Uterus (tissue), 4 donors: ENCODE measurements at places on chromosomes 11 and 22. TPM values are rescaled to one million over a fixed set of nuclear protein-coding genes. Genes with fewer than 3 reads are reported as not detected.

DNA sequence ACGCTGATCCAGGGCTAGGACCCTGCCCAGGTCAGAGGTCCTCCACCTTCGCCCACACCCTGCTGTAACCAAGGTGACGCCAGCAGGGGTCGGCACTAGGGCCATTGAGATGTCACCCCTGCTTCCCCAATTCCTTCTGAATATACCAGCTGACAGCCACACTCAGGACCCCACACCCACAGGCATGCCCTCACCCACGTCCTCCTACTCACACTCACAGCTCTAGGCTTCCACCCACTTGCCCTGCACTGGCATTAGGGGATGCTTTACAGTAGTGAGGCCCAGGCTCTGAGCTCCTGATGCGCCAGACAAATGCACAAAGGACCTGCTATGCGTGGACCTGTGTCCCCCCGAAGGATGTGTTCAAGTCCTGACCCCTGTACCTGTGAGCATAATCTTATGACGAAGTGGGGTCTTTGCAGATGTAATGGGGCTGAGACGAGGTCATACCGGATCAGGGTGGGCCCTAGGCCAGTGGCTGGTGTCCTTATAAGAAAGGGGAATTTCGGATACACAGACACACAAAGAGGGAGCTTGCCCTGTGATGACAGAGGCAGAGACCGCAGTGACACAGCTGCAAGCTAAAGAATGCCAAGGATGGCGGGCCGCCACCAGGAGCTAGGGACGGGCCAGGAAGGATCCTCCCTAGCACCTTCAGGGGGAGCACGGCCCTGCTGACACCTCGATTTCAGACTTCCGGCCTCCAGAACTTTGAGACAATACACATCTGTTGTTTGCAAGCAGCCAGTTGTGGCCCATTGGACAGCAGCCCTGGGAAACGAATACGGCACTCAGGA is 11.2 kb downstream of the WNT11 start:
- no peak for DNase-seq

DNA sequence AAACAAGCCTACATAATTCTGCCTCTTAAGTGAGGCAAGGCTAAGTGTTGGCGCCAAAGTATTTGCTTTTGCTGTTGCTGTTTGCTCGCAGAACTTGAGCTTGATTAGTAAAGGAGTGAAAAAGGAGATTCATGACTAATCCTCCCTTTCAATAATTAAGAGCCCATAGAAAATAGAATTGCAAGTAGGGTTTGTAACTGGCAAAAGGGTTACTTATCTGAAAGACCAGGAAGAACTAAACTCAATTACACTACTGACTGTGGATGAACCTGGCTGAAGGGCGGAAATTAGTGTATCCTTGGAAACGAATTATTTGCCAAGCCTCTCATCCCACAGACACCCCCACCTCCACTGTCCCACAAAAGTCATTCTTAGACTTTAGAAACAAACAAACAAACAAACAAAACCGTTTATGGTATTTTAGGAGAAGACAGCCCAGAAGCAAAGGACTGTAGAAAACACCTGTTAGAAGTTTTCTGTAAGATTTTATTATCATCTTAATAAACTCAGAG is 411 bp upstream of the EXPH5 start:
- no peak for DNase-seq

- no peak for DNase-seq
These were observed 3.2 kb downstream of the RPL27A start for GRCh38 chr11:8685820-8686219.

GRCh38 chr11:7165911-7166310 is 77.1 kb downstream of the RBMXL2 start:
- DNase-seq, result no peak

- DNase-seq, result no peak
These were observed 122.6 kb downstream of the ABTB2 start for GRCh38 chr11:34235189-34235588.

GRCh38 chr11:75374646-75375045 is 23.2 kb upstream of the ARRB1 start:
- no peak for DNase-seq

Gene PRDM10
- 18.6 TPM for total RNA-seq

Gene APOL4
- 35.2 TPM for total RNA-seq

Gene MRGPRF
- 84.3 TPM for total RNA-seq
